ENCODE measurements at places on chromosomes 2 and 18.

DNA sequence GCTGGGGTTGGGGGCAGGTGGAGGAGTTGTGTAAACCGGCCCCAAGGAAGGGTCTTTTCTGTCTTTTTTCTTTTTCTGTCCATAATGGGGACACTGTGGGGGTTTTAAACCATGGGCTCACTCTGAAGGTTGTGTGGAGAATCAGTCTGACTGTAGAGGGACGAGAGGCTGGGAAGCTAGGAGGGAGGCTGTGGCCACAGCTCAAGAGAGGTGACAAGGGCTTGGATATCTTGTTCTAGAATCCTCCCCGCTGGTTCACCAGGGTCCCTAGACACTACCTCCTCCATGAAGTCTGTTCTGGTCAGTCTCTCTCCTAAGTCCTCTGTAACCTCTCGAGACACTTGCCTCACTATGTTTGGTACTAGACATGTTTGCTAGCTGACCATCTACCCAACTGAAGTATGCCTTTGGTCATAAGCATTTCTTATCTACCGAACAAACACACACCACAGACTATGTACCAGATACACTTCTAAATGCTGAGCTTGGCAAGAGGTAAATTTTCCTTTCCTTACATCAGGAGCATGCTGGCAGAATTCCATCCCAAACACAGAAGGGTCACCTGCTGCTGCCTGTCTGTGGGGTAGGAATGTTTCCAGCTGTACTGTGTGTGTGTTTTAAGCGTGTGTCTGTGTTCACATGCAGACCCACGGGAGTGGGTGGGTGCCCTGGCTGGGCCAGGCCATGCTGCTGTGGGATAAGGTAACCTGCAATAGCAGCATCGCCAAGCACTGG lies 69.6 kb upstream of the MGAT4A start:
- no peak for DNase-seq

GRCh38 chr2:28358668-28359201 lies 33.9 kb upstream of the FOSL2 start:
- no peak for DNase-seq

DNA sequence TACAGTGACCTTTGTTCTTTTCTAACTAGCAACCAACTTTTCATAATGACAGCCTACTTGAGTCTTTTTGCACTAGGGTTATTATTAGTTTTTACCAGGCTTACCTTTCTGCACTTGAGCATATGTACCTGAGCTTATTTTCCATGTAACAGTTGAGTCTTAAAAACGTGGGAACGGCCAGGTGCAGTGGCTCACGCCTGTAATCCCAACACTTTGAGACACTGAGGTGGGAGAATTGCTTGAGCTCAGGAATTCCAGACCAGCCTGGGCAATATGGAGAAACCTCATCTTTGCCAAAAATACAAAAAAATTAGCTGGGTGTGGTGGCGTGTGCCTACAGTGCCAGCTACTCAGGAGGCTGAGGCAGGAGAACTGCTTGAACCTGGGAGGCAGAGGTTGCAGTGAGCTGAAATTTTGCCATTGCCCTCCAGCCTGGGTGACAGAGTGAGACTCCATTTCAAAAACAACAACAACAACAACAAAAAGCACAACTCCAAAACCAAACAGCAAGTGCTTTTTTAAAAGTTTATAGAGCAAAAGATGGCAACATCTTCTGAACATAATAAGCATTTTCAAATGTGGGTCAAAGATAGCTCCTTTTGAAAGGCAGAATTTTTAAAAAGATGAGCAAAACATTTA lies 57.1 kb upstream of the CD28 start:
- no peak for DNase-seq

DNA sequence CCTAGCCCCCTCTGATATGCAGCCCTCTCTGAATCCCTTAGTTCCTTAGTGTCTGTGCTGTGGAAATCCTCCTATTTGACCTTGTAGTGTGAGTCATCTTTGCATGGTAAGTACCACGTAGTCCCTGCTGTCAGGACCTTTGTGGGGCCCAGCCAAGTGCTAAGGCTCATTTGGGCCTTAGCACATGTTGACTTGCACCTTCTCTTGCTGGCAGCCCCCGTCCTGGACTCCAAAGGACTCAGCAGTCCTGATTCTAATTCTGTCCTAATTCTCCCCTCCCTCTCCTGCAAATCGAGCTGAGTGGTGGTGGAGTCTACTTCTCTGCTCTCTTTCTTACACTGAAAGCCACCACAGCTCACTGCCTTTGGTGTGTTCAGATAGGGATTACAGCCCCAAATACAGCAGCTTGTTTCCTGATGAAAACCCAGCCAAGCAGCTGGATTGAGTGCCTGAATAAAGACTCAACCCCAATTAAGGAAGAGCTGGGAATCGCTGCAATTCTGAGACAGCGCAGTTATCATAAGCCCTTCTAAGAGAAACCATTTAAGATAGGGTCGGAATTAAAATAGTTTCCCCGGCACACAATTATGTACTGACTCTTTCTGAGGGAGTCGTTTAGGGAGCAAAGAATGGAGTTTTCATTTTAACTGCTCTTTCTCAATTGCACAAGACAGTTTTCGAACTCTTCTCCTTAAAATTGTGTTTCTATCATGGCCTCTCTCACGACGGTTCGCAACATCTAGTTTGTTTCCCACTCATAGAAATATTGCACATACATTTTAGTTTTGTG lies 215.6 kb upstream of the TNP1 start:
- DNase-seq: no peak

GRCh38 chr2:100551303-100551702 lies 11.5 kb upstream of the PDCL3 start:
- DNase-seq: no peak

DNA sequence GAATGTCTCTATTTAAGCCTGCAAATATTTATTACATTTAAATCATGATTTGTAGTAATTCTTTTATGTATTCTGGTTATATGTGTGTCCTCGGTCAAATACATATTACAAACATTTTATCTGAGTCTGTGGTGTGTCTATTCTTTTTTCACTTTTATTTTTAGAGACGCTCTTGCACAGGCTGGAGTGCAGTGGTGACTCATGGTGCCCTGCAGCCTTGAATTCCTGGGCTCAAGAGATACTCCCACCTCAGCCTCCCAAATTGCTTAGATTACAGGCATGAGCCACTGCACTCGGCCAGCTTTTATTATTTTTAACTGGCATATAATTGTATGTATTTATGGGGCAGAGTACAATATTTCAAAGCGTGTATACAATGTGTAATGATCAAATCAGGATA lies 47.5 kb downstream of the ARID5A start:
- DNase-seq: no peak

DNA sequence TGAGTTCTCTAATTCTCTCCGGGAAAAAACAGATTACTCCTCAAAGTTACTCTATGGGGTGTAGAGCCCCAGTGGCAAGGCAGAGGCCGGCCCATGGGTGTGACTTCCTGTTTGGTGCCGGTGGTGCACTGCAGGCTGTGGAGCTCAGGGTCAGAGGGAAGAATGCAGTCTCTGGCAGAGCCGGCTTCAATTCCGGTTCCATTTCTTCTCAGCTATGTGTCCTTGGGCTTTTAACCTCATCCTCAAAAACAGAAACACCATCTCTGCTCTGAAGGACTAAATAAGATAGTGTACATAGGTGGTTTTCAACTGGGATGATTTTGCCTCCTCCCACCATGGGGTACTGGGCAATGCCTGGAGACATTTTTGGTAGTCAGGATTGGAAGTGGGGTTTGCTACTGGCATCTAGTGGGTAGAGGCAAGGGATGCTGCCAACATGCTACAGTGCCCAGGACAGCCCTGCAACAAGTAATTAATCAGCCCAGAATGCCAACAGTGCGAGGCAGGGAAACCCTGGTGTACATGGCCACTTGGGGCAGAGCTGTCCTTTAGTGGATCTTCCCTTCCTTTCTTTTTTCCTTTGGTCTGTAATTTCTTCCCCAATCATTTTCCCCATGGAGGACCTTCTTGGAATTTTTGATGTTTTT lies 81.2 kb downstream of the INSIG2 start:
- DNase-seq: no peak

GRCh38 chr2:84880645-84881521 lies at the start of gene TRABD2A:
TRABD2A (minus strand) TSS chr2:84881084; CDS start chr2:84881039, 45 bp downstream.
- peak; percentile 69 for DNase-seq

GRCh38 chr18:50286391-50287027 lies 983 bp downstream of the CXXC1 start:
- peak; percentile 57 for DNase-seq

DNA sequence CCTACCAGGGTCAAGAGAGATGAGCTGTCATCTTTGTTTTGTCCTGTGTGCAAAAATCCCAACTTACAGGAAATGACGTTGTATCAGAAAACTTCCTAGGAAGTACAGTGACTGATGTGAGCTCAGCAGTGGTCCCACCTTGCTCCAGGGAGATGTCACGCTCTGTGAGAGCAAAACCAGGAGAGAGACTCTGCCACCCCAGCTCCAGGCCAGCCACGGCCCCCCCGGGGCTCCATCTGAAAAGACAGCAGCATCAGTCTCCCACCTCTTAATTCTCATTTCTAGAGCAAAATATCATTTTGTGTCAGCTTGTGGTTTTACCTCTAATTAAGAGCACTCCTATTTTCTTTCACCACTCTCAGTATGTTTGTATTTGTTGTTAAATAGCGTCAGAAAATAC lies 57.5 kb downstream of the MYL12B start:
- no peak for DNase-seq

- no peak for DNase-seq
These were observed 3.8 kb upstream of the CDKL4 start for GRCh38 chr2:39247512-39248043.

DNA sequence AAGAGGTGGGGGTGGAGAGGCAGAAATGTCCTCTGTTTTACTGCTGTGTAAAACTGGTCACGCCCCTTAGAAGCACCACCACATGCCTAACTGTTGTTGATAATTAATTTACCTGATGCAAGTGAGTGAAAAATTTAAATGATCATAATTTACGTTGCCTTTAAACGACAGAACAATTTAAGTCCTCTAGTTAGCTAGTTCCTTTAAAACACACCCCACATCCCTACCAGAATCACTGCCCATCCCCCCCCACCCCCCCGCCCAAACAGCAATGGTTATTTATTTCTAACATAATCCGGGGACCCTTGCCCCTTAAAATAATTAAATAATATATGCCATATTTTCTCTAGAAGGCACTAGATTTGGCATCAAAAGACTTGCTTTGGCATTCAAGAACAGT lies 633 bp upstream of the PPIG start:
- DNase-seq: no peak

DNA sequence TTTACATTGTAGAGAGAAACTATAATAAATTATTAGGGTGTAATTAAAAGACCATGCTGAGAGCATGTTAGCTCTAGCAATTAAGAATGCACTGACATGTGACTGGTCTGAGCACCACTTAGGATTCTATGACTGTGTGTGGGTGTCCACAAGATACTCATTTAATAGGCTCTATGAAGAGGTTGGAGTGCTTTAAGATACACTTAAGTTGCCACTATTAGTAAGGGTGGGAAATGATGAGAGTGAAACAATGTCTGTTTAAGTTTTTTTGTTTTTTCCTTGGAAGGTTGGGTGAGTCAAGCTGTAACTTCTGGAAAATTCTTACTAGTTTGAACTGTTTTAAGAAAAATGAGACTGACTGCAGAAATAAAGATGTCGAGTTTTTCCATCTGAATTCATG lies 1.8 kb upstream of the FAP start:
- DNase-seq: no peak

GRCh38 chr2:62074233-62074632 lies 121.7 kb upstream of the B3GNT2 start:
- DNase-seq: peak; percentile 55

GRCh38 chr2:27771548-27772335 lies at the start of gene MRPL33:
MRPL33 (plus strand) TSS chr2:27771719; CDS start chr2:27771778, 59 bp downstream.
- DNase-seq: peak; percentile 96

GRCh38 chr18:50111398-50111797 lies 83.5 kb downstream of the MYO5B start:
- no peak for DNase-seq

GRCh38 chr2:232411901-232412629 lies 5.4 kb downstream of the ALPG start:
- no peak for DNase-seq

DNA sequence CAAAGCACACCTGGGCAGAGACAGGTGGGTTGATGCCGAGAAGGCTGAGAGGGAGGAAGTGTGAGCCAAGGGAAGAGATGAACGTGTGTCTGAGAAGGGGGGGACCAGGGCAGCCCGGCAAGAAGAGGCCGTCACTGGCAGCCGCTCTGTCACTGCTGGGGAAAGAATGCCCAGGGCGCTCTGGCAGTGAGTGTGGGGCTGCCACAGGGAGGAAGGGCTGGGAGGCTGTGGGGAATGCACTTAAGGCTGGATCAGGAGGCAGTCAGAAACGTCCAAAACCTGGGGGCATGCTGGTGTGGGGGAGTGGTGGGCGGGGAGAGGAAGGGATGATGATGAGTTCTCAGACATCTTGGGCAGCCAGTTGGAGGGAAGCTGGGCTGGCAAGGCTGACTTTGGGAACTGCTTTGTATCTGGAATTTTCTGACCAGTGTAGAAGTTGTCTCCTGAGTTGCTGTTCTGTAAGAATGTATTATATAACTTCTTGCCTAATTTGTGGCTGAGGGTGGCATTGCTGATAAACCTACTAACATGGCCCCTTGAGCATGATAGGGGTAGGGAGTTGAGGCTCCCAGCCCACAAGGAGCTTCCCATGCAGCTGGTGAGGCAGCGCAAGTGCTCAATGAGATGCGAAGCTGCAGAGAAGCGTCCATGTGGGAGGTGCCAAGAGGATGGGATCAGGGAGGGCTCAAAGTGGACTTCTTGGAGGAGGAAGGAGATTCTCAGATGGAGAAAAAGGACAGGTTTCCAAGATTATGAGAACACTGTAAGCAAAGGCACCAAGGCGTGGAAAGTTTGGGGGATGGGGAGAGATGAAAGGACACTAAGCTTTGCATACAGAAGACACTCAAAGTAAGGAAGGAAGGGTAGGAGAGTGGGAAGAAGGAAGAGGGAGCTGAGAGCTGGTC lies 185.1 kb upstream of the HAAO start:
- no peak for DNase-seq

DNA sequence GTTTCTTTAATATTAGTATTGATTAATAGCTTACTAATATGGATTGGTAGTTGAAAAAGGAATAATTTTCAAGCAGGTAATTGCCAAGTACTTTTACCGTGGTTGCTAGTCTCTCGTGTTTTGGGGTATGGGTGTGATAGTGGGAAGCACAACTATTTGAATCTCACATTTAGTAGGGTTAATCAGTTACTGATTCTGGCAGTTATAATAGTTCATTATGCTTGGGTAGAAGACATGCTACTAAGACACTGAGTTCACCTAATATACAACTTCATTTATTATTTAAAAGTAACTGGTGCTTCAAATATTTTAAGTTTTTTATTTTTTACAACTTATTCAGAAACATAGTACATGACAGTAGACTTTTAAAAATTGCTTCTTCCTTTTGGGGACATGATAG lies 33.5 kb downstream of the SOCS6 start:
- no peak for DNase-seq

DNA sequence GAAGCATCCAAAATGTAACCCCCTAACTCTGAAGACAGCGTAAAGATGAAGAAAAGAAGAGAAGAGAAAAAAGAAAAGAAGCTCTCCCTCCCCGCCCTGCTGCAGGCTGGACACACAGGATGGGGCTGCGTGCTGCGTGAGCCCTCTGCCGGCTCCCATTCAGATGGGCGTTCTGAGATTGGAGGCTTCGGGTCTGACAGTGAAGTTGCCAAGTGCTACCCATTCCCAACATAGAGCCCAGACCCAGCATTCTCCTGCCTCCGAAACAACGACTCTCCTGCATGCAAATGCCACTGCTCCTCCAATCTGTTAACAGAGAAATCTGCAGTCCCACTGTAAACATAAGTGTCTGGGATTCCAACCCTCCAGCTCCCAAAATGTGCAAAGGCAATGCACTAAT lies 234.9 kb downstream of the BCL11A start:
- DNase-seq: peak; percentile 57

- DNase-seq: no peak
These were observed 124.8 kb upstream of the BCL2L11 start for GRCh38 chr2:110995911-110996310.

- peak; percentile 87 for DNase-seq
These were observed 905 bp upstream of the IAH1 start for GRCh38 chr2:9473308-9473984.
